ENCODE measurements at places on chromosomes 11 and 22. TPM values are rescaled to one million over a fixed set of nuclear protein-coding genes. Genes with fewer than 3 reads are reported as not detected.

CCDC34 gene
- total RNA-seq, result 16.0 TPM

NR1H3 gene
- 8.1 TPM for total RNA-seq

HTR3A gene
- total RNA-seq, result not detected

RFPL2 gene
- not detected for total RNA-seq

ROM1 gene
- total RNA-seq, result 5.1 TPM

NPAS4 gene
- total RNA-seq, result not detected

MRGPRX4 gene
- total RNA-seq, result not detected

SLC22A25 gene
- not detected for total RNA-seq

GGTLC3 gene
- total RNA-seq, result not detected

NCR3LG1 gene
- total RNA-seq, result 1.5 TPM

PLA2G6 gene
- total RNA-seq, result 102 TPM

SGSM1 gene
- 0.14 TPM for total RNA-seq

MAPK12 gene
- total RNA-seq, result 8.5 TPM

AP1B1 gene
- total RNA-seq, result 59.8 TPM

All from activated T-cell treated with anti-CD3 and anti-CD28 coated beads, Interleukin-2, amount 50 U/mL, for 72 hours (primary cell).